ENCODE measurements at places on chromosomes 6 and 20. TPM values are rescaled to one million over a fixed set of nuclear protein-coding genes. Genes with fewer than 3 reads are reported as not detected.
A peak's percentile ranks its signal among the peaks of the same experiment; 100 is the strongest.

- no peak for DNase-seq
These were observed 78.7 kb upstream of the SULF2 start for GRCh38 chr20:47863981-47864380.

GRCh38 chr6:158818581-158819212, 471 bp downstream of the EZR start:
- no peak for DNase-seq

- DNase-seq: peak; percentile 36
These were observed 44.2 kb upstream of the RNF24 start for GRCh38 chr20:4059606-4060005.

GRCh38 chr6:12232821-12233220, 57.3 kb upstream of the EDN1 start:
- DNase-seq: no peak

GRCh38 chr20:53941680-53942471, 128.5 kb downstream of the BCAS1 start:
- no peak for DNase-seq

- DNase-seq: no peak
These were observed 338.9 kb downstream of the ESR1 start for GRCh38 chr6:152146385-152146784.

DNA sequence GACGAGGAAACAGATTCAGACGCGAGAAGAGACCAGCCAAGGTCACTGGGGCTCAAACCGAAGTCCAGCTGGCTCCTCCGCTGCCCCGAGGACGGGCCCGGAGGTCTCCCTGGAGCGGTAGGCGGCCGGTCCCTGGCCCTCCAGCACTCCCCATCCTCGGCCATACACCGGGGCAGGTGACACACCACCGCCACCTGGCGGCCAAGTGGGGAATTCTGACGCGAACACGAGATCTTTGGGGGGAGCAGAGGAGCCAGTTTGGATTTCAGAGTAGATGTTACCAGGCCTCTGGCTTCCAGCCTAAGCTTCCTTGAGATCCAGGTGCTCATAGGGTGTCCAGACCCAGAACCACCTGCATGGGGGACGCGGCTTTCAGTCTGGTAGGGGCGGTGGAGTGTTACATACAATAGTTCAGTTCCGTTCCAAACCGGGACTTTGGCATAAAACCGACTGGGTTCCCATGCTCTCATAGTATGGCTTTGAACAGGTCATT, 16.1 kb downstream of the BPIFB1 start:
- DNase-seq: peak; percentile 40

DNA sequence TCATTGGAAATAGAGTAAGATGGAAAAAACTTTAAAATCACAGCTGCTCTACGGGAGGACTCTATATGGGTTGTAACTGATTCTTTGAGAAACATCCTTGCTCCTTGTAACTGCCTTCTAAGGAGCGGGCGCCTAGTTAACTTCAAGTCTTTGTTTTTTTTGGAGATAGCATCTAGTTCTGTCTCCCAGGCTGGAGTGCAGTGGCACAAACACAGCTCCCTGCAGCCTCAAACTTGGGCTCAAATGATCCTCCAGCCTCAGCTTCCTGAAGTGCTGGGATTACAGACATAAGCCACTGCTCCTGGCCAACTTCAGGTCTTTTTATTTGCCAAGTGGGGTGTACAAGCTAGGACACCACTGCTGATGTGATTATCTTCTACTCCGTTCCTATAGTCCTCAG, 506.4 kb upstream of the SOX4 start:
- DNase-seq: no peak

DNA sequence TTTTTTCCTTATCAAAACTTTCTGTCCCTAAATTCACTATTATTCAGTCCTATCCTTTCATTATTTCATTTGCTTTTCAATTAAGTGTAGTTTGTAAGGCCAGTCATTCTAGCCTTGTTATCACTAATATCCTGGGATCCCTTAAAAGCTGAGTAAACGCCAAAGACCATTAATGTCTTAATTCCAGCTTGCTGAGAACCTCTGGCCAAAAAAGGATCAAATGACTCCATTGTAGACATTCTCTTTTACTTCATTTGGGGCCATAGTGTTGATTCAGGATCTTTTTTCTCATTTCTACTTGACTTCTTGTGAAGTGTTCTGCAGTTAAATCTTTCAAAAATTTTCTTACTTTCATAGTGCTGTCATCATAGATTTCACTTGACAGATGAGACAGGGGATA, 379.7 kb downstream of the LAMA2 start:
- DNase-seq: no peak

DNA sequence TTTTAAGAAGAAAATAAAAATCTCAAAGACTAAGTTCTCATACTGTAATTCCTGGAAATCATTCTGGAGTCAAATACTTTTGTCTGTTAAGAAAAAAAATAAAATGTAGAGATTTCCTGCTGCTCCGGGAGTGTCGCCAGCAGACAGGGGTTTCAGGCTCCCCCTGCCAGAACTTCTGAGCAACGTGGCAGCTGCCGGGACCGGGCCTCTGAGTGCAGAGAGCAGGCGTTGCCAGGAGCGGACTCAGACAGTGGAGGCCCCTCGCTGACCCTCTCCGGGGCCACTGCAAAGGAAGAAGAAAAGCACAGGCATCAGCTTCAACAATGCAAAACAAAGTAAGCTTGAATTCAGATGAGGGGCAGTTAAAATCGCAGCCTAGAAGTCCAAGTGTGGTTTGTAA, 95.5 kb downstream of the THBS2 start:
- DNase-seq: no peak

- no peak for DNase-seq
These were observed 3.1 kb downstream of the SLC23A2 start for GRCh38 chr20:4998160-4998651.

- DNase-seq: peak; percentile 3
These were observed 40.2 kb upstream of the NEDD9 start for GRCh38 chr6:11272491-11273192.

PABPC1L gene
- 0.64 TPM for total RNA-seq

PTCHD4 gene
- total RNA-seq: 13.3 TPM

PRKN gene
- total RNA-seq: 0.39 TPM

TCFL5 gene
- total RNA-seq: 9.5 TPM

Measured in dermis microvascular lymphatic vessel endothelial cell (primary cell).